Fibroblast of mammary gland (primary cell): ENCODE measurements at places on chromosomes 5 and 9.

DNA sequence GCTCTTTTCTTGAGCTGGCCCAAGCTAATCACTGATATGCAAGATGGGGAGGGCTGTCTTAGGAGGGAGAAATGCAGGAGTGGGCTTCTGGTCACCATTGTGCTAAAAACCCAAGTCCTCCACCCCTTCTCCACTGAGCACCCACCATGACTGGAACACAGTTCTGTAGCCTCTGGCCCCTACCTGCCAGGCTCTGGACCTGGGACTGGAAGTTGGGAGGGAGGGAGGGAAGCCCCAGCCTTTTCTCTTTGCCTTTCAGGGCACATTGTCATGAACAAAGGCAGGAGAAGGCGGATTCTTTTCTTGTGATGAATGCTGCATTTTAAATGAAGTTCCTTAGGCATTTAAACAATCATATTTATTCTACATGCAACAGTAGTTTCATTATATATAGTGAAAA lies 559.1 kb upstream of the TRPC7 start:
- DNase-seq = no peak

DNA sequence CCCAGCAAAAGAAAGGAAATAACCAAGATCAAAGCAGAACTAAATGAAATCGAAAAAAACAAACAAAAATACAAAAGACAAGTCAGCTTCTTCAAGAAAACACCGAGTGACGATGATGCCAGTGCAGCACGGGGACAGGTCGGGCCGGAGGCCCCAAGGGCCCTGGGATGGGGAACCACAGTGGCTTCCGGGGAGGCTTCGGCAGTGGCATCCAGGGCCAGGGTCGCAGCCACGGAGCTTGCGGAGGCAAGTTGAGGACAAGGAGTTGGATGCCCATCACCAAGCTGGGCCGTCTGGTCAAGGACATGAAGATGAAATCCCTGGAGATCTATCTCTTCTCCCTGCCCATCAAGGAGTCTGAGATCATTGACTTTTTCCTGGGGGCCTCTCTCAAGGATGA lies 53.2 kb upstream of the WDR41 start:
- DNase-seq = no peak

GRCh38 chr5:74442466-74442865 lies 198.1 kb downstream of the ENC1 start:
- no peak for DNase-seq

DNA sequence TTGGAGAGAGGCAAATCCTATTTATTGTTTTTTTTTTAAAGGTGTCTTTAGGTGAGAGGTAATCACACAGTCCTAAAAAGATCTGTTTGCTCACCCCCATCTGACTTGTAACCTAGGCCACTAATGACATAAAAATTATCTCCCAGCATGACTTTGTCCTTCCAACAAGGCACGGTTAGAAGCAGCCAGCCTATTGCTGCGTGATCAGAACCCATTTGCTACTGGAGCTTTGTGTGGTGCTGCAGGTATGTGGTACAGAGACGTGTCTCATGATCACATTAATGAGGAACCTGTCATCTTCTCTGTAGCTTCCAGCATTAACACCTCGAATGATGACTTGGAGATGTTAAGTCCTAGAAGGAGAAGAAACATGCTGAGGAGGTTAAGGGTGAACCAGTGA lies 555.8 kb upstream of the TLE4 start:
- no peak for DNase-seq

GRCh38 chr5:94891565-94891964 lies 273.1 kb downstream of the SLF1 start:
- DNase-seq = no peak

DNA sequence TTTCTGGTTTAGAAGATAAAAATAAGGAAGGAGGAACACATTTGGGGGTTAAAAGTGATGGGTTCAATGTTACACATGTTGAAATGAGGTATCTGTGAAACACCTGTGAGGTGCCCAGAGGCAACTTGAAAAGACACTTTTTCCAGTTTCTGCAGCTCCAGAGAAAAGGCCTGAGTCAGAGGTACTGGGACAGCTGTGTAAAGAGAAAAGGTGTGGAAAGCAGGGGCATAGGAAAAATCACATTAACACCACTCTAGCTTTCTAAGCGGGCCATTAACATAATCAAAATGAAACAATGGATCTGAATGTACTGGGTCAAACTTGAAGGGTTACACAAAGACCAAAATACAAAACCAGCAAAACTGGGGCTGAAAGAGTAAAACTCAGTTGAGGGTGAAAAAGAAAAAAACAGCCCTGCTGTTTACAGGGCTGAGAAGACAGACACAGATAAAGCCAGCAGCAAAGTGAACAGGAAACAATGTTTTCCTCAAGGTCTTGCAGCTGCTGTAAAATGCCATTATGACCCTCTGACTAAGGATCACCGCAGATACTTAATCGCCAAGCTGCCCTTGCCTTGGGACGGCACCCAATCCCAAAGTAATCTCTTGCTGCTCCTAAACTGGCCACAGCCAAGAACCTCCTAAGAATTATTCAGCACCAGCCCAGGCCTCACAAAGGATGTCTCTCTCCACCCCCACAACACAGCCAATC lies 104.7 kb downstream of the DROSHA start:
- no peak for DNase-seq

GRCh38 chr9:37700131-37700530 lies 49.4 kb downstream of the FRMPD1 start:
- DNase-seq = no peak

DNA sequence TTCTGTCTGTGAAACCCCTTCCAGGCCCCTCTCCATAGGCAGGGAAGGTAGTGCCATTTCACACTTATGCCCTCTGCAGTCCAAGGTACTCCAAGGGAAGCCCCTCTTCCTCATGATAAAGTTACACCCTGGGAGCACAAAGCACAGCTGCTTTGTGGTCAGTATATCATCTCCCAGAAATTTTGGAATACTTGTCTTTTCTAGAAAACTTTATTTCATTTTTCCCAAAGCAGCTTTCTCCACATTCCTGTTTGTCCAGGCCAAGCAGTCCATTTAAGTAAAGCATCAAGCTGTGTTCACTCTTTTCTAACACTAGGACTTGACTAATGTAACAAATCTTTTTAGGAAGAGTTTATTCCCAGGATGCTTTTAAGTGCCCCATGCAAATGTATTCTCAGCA lies 371.8 kb upstream of the RGMB start:
- DNase-seq = no peak

DNA sequence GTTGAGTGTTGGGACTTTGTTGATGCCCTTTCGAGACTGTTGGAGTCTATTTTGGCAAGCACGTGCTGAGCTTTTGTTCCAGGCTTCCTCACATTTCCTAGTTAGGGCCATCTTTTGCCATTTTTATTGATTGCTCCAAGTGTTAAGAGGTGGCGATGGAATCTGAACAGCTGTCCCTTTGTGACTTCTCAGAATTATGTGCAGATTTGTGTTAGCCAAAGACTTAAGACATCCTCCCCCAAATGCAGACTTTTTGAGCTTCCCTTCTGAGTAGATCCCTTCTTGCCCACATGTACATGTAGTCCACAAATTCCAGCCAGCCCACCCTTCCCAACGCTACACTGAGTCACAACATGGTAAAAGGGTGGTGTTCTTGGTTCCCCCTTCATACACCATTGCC lies 59.2 kb downstream of the SPIN1 start:
- DNase-seq = no peak

GRCh38 chr5:38426986-38427950 lies 129.2 kb downstream of the LIFR start:
- DNase-seq = peak; percentile 47

- peak; percentile 14 for DNase-seq
Measured at GRCh38 chr5:143402553-143403333, 743 bp downstream of the NR3C1 start.

GRCh38 chr5:140242890-140243585 lies 59.9 kb downstream of the PFDN1 start:
- DNase-seq = no peak

DNA sequence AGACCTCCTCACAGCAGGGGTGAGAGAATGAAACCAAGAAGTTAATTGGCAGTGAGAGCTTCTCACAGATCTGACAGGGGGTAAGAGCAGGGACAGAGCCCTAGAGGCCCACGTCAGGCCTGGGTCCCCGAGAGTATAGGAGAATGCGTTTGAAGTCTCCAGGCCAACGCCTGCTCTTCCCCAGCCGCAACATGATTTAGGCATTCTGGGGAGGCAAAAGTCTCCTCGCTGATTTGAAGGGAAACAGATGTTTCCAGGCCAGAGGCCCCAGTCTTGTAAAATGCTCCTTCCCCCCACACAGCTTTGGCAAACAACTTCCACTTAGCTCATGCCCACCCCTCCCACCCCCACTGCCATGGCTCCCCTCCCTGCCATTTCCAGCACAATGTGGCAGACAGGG lies 239.2 kb upstream of the TRIM32 start:
- DNase-seq = peak; percentile 20

GRCh38 chr5:96957254-96958049 lies 21.6 kb downstream of the LNPEP start:
- no peak for DNase-seq

GRCh38 chr5:136058039-136058971 lies 29.5 kb downstream of the TGFBI start:
- peak; percentile 99 for DNase-seq

- DNase-seq = no peak
Measured at GRCh38 chr9:21097817-21098216, 20.1 kb upstream of the IFNB1 start.

DNA sequence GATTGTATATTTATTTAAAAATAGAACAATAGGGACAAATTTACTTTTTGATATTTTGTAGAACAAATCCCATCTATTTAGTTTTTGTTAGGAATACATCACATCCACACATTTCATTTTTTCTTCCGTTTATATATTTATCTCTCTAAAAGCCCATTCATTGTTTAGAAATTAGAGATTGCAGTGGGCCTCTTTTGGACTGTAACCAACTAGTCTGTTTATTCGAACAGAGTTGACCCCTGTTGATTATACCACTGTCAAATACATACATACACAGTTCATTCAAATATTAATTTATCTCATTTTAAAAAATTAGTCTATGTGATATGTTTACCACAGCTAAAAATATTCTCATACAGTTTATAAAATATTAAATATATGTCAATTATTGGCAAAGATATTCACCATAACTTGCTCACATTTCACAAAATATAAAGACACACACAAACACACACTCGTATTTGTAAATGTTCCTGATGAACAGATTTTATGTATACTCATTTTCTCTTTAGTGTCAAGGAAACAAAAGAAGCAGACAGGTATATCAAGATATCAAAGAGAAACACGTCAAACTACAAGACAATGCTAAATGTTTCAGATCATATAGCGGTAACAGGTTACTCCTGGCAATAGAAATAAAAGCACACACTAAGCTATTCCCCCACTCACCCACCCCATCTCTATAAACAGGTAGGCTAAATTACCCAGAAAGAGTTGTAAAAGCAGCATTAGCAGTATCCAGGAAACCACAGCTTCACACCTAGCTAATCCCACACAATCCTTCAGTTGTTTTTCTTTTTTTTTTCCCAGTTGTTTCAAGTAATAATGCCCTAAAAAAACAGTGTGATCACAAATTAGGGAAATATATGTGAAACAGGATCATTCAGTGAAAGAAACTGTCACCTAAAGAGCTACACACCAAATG lies 283.9 kb downstream of the ADAMTS6 start:
- DNase-seq = no peak

DNA sequence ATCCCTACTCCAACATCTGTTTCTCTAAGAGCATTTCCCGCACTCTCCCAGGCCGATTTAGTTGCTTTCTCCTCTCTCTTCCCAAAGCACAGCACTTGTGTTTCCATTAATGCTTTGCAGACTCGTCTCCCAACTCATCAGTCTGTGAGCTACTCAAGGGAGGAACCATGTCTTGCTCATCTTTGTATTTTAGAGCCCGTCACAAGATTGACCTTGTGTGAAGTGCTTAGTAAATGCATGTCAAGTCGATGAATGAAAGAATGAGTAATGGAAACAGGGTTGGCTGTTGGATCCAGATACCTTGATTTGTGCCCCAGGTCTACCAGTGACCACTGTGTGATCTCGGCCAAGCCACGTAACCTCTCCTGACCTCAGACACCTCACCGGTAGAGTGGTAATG lies 99.3 kb downstream of the KLF4 start:
- peak; percentile 28 for DNase-seq

GRCh38 chr9:84146893-84147710 lies 166.5 kb downstream of the RMI1 start:
- no peak for DNase-seq

- peak; percentile 94 for DNase-seq
Measured at GRCh38 chr5:159163027-159163700, 46.2 kb downstream of the RNF145 start.

DNA sequence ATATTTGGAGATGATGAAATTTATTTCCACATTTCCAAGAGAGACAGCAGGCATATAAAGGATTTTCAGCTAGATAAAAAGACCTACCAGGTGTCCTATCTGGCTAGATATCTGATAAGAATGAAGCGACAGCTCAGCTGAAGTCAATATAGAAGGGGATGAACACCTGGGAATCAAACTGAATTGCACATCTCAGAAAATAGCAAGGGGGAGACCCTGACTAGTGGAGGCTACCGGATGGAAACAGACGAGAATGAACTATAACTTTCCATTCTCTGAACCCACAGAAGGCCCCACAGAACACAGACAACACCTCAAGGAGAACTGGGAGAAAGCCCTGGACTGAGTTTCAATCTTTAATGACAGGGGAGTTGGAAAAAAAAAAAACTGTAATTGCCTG lies 51.1 kb downstream of the CPLANE1 start:
- no peak for DNase-seq

DNA sequence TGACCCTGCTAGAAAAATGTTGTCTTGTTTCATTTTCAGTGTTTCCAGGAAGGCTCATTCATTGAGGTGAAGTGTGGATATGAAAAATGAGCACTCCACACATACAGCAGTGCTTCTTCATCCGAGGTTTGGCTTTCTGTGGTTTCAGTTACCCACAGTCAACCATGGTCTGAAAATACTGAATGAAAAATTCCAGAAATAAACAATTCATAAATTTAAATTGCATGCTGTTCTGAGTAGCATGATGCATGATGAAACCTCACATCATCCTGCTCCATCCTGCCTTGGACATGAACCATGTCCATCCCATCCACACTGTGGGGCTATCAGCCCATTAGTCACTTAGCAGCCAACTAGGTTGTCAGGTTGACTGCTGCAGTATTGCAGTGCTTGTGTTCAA lies 10.4 kb upstream of the SLC45A2 start:
- DNase-seq = peak; percentile 76

DNA sequence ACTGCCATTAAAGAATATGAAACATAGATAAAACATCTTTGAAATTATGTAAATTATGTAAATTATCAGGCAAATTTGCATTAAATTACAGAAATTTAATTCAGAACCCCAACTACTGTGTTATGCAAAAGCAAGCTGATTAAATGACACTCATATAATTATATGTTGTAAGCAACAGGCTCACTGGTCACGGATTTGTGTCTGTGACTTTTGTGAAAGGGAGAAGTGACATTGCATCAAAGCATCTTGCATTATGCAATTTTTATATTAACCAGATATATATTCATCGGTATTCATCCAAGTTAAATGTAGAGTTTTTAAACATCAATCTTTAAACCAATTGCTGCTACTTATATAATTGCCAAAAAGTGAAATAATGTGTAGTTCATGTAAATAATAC lies 13.0 kb upstream of the GLIPR2 start:
- DNase-seq = no peak

GRCh38 chr9:78031444-78031892 lies at the start of gene GNAQ:
Gene GNAQ (minus strand): TSS chr9:78031811. CDS start chr9:78031235, 576 bp downstream.
- DNase-seq = no peak
